Activated T-cell treated with anti-CD3 and anti-CD28 coated beads for 48 hours (primary cell): ENCODE measurements at places on chromosomes 13 and 19.
A peak's percentile ranks its signal among the peaks of the same experiment; 100 is the strongest.

GRCh38 chr19:58128041-58128685 is 22.4 kb downstream of the ZNF329 start:
- DNase-seq = no peak

GRCh38 chr19:35513628-35514281 is at the start of gene DMKN:
TSS of gene DMKN (minus strand) at chr19:35513649. CDS start at chr19:35513475, 174 bp downstream.
- DNase-seq = no peak

- no peak for DNase-seq
Observed at GRCh38 chr19:51508059-51508733, 6.6 kb upstream of the SIGLEC12 start.

GRCh38 chr13:79385694-79386093 is 20.4 kb downstream of the RBM26 start:
- peak; percentile 17 for DNase-seq

- peak; percentile 87 for DNase-seq
Observed at GRCh38 chr19:38949580-38950367, 19.0 kb downstream of the MRPS12 start.

DNA sequence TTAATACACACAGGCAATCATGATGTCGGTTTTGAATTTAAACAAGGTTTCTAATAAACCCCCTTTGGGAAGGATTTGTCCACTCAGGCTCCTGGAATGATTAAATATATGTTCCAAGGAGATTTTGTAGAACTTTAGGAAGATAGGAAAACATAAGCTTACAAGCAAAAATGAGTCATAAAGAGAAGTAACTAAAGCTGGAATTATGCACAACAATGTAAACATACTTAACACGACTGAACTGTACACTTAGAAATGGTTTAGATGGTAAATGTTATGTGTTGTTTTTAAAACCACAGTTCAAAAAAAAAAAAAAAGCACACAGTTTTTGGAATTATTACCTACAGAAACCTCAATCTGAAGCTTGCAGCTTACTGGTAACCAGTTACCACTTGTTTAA is 304.4 kb downstream of the NALCN start:
- no peak for DNase-seq

GRCh38 chr19:47373246-47374240 is 24.4 kb downstream of the DHX34 start:
- DNase-seq = no peak

- DNase-seq = no peak
Observed at GRCh38 chr19:46546194-46546896, 50.7 kb upstream of the PNMA8B start.

GRCh38 chr13:31725841-31726240 is 13.5 kb upstream of the RXFP2 start:
- DNase-seq = no peak

DNA sequence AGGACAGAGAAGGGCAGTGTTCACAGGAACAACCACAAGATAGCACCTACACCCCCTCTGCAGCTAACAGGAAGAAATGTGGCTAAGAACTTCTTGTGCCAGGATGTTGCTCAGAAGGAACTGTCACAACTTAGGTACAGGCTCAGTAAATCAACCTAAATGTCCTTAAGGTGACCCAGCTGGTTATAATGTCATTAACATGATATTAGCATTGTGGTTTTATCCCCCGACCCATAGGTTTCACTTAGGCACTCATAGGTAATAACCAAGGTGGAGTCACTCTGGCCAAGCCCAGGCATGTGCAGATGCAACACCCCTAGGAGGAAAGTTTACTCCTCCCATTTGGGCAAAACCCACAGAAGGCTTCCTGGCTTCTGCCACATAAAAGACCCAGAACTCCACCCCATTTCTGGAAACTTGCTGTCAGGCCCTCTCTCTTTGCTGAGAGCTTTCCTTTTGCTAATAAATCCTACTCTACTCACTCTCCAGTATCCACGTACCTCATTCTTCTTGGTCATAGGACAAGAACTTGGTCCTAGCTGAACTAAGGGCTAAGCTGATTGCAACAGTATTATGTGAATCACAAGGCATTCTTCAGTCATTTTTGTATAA is 951.3 kb downstream of the SLITRK5 start:
- no peak for DNase-seq

GRCh38 chr13:106602178-106602577 is 34.2 kb upstream of the ARGLU1 start:
- DNase-seq = no peak

DNA sequence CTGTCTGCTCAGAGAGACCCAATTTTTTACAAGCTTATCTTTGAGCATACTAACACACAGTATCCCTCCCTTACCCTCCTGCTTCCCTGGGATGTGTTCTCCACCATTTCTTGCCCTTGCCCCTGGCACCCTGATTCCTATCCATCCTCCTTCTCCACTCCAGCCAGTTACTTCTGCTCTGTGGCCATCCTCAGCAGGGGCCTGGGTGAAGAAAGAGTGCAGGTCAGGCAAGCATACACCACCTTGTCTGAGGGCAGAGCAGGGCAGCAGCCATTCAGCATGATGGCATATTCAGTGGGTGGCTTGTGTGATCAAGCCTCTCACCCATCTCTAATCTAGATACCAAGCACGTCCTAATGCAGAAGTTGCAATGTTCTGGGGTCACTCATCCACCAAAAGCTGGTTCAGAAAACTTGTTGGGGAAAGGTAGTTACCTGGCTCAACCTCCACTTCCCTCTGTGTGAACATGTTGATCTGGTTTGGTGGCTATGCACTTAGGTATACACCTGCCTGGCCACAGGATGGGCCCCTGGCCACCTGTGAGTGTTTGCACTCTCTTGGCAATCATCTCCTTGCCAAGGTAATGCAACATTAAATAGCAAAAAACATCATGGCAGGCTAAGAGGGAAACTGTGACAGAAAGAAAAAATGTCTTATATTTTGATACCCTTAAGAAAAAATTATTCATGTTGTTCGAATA is 900.3 kb upstream of the MIR17HG start:
- DNase-seq = no peak
